A172 (cell line): ENCODE measurements at places on chromosomes 3 and 15. TPM values are rescaled to one million over a fixed set of nuclear protein-coding genes. Genes with fewer than 3 reads are reported as not detected.

GOLGA6A gene
- total RNA-seq = not detected in 2 replicates

CD86 gene
- total RNA-seq = not detected in 2 replicates

RCCD1 gene
- total RNA-seq = 9.2 and 11.0 TPM in 2 replicates

PLOD2 gene
- 93.9 and 104 TPM in 2 replicates for total RNA-seq

RTP1 gene
- total RNA-seq = not detected in 2 replicates

- DNase-seq = no peak
Observed at GRCh38 chr3:190616637-190617036, 102.8 kb downstream of the IL1RAP start.

GRCh38 chr15:68815598-68815997, 5.1 kb downstream of the ANP32A start:
- peak; percentile 19 for DNase-seq

DNA sequence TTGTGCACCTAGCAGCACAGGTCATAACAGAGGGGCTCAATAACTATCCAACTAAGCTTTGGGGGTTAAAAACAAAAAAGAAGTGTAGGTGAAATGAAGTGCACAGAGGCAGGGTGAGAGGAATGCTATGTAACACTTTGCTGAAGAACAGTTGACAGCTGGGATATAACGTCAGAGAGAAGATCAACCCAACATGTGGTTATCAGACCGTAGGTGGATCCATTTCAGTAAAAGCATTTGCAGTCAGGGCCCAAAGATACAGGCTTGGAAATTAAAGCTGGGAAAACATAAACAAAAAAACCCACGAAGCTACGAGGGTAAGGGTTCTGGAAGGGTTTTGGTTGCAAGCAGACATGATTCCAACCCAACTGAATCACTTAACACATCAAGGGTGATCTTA, 377.5 kb upstream of the NR2F2 start:
- no peak for DNase-seq

- no peak for DNase-seq
Observed at GRCh38 chr15:66251065-66251789, 2.3 kb downstream of the MEGF11 start.

DNA sequence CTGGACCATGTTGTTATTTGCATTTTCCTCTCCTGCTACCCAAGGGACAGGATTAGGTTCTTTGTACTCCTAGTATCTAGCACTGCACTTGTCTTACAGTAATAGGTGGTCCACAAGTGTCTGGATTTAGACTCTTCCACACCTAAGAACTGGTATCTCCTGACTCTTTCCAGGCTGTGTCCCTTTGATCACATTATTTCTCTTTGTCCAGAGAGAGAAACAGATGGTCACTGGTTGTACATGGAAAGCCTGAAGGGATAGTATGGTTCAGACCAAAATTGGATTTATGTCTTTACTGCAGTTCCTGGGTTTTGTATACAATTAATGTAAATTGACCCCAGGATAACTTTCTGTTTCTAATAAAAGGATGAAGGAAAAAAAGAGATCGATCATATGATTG, 64.0 kb downstream of the PDE8A start:
- no peak for DNase-seq

- no peak for DNase-seq
Observed at GRCh38 chr15:68809517-68809916, 11.2 kb downstream of the ANP32A start.

- DNase-seq = peak; percentile 99
Observed at GRCh38 chr3:31077021-31077601, 182.7 kb upstream of the GADL1 start.
